Vagina (tissue), 2 donors: ENCODE measurements at places on chromosomes 11 and 22.

DNA sequence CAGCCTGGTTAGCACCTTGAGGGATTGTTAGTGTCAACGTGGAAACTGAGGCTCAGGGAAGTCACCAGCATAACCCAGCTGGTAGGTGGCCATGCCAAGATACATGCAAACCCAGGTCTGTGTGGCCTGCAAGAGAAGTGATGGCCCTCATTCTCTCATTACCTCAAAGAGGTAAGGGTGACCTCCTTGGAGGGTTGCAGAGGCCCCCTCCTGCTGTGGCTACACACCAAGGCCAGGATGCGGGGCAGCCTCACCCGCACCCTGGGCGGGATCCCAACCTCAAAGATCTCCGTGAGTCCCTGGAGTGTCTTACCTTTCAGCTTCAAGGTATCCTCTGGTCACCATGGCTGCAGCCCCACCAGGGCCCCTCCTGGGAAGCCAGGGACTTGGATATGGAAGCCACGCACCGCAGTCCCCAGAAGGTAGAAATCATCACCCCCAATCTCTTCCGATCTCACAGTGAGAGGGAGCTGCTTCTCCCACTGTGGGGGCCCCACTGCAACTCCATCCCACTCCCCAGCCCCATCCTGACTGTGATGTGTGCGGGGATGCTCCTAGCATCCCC is 95.4 kb downstream of the MORC2 start:
- no peak for DNase-seq

DNA sequence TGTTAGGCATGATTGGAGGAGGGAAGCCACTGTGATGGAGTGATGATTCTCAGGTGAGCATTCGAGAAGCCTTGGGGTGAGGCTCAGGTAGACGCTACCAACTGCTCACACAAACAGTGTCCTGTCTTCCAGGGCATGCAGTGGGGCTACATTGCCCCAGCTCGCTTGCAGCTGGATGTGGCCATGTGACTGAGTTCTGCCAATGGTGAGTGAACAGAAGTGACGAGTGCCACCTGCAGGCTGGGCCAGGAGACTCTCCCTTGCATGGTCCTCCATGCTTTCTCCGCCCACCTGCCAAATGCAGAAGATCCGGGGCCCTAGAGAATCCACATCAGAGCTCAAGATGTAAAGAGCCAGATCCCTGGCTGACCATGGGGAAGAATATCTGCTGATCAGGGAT is 195.9 kb downstream of the BCR start:
- DNase-seq: no peak

- no peak for DNase-seq
Observed at GRCh38 chr11:117251506-117251905, 19.0 kb downstream of the RNF214 start.

DNA sequence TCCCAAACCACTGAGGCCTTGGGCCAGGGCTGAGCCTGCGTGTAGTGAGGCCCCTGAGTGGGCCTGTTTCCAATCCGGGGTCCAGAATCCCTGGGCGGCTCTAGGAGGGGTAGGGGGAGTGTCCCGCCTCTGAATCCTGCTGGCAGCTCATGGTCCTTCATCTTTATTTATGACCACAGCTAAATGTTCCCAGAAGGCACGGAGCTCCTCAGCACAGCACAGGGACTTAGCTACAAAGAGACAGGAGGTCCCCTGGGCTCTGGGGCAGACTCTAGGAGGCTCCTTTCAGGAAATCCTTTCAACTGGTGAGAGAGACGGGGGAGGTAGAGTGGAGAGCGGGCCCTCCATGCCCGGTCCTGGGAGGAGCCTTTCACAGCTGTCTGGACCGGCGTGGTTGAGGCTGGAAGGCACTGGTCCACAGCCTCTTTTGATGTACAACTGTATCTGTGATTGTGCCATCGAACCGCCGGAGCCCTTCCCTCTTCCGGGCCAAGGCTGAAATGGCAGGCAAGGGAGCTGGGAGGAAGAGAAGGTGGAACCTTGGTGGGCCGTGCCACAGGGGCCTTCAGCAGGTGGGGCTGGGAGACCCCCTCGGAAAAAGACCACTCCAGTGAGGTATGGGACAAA is 46.8 kb downstream of the SCUBE1 start:
- DNase-seq: no peak

- no peak for DNase-seq
Observed at GRCh38 chr11:8346157-8346755, 82.6 kb upstream of the LMO1 start.

DNA sequence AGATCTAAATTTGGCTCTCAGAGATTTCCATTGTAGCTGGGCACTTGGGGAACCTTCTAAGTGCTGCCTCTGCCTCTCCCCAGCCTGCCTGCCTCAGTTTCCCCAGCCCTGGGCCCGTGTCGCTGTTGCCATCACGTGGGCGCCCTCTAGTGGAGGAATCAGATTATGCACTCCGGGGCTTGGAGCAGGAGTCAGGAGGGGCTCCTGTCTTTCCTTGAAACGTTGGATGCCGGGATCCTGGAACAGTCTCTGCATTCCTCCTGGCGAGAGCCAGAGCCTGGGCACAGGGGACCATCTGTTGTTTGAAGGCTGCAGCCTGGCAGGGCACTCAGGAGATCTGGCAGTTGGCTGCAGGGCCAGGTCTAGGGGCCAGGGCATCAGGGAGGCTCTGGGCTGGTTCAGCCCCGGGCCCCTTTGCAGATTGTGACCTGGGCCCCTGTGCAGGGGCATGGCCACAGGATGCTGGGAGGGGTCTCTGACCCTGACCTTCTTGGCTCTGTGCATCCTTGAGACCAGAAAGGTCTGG is 71.6 kb downstream of the LRP5 start:
- no peak for DNase-seq

DNA sequence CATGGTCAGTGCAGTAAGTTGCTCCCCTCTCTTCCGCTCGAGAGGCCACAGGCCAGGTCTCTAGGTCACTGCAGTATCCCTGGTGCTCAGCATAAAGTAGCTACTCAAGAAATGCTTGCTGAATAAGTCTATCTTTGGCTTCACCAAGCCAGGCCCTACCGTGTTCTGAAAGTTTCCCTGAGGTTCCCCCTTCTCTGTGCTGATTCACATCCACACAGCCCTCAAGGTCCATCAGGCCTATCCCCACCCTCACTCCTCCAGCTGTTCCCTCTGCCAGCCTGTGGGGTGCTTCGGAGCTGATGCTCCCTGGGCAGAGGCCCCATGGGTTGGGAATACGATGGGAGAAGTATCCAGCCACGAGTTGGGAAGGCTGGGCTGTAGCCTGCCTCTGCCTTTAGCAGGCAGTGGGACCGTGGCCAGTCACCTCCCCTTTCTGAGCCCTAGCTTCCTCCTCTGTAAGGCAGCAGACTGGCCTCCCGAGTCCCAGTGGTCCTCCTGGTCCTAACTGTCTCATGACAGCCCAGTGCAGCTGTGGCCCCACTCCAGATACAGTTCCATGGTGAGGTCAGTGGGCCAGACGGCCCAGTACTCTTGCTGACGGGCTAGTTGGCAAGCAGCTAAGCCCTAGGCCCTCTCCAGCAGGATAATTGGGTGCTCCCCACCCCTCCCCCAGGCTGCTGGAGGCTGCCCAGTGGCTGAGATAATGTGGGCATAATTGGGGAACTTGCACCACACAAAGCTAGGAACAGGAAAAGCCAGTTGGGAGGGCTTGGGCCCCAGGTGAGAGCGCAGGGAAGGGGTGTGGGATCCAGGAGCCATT is 48.2 kb downstream of the NECTIN1 start:
- no peak for DNase-seq

DNA sequence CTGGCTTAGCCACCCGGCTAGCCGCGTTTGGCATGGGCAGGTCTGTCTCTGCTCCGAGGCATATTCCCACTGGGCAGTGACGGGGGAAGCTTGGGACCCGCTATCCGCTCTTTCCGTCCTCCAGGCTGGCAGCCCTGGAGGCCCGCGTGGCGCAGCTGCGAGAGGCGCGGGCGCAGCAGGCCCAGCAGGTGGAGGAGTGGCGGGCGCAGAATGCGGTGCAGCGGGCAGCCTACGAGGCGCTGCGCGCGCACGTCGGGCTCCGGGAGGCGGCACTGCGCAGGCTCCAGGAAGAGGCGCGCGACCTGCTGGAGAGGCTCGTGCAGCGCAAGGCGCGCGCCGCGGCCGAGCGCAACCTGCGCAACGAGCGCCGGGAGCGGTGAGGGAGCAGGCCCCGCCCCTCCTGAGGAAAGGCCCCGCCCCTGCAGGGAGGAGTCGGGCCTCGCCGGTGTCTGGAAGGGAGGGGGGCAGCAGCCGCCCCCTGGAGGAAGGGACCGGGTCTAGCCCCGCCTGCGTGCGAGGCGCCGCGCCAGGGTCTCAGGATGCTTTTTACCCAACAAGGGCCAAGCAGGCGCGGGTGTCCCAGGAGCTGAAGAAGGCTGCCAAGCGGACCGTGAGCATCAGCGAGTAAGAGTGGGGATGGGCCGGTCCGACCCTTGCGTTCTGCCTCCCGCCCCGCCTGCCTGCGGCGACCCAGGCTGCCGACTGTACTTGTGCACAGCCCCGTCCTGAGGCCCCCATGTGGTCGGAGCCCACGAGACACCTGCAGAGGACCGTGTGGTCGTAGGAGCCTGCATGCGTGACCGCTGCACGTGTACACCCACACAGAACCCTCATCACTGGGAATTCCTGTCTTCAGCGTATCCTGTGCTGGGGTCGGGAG is 7.9 kb downstream of the ATG16L2 start:
- DNase-seq: no peak

DNA sequence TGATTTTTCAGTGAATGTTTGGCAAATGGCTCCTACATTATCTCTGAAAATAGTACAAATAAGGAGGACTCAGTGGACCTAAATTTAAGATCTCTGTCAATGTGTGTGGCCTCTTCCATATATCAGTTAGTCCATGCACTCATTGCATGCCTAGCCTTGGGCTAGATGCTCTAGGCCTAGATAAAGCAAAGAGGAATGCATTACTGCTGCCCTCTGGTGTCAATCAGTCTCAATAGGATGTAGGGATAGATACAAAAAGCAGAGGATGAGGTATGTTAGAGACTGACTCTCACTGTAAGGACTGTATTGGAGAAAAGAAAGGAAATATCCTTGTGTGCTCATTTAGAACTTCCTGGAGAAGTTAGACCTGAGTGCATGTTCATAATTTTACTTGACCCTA is 42.0 kb downstream of the MS4A2 start:
- DNase-seq: no peak

GRCh38 chr11:102592634-102593581 is 32.2 kb downstream of the MMP20 start:
- DNase-seq: no peak

DNA sequence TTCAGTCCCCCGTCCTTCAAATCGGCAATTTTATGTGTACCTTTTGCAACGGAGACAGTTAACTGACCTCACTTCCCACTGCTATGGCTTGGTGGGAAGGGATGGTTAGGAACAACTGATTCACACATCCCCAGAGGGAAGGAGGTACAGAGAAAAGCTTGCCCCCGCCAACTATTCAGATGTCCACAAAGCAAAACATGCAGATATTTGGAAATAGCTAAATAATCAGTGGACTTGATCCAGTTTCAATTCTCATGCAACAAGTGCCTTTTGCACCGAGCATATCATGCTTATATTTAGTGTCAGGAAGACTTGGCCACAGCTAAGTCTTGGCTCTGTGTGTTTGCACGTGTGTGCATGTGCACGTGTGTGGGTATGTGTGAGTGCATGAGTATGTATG is 144.6 kb downstream of the SNX19 start:
- no peak for DNase-seq

DNA sequence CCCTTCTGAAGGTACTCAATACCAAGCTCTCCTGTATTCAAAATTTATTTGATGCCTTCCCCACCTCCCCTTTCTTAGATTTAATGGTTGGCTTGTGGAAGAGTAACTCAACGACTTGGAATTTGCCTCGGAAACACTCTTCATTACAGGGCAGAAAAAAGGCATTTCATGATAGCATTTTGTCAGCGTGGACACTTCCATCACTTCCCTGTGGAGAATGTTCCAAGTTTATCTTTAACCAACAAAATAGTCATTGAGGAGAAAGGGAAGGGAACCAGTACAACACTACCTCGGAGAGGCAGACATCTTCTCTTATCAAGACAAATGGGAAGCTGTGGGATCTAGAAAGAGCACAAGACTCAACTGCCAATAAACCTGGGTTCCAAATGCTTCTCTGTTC is 177.2 kb upstream of the MTMR2 start:
- DNase-seq: no peak

DNA sequence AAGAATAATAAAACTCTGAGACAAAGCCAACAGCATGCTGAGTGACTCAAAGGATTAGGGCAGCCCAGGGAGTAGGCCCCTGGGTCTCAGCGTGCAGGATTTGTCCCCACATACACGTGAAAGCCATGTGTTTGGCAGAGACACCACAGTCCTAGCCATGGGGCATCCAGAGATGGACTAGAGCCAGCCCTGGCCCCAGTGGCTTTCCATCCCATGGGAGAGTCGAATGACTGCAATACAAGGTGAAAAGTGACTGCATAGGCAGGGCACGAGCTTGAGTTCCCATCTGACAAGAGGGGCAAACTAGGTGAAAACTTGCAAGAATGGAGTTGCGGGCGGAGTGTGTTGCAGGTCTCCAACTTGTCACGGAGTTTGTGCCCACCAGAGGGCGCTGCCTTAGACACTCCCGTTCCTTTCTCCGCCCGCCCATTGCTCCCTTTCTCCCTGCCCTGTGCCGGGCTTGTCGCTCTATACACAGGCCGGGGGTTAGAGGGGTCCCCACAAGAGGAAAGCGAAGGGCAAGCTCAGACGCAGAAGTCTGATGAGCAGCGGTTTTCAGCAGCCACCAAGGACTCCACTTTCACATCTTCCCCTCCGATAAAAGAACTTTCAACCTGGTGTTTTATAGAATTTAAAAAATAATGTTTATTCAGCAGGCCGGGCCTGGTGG is 24.2 kb downstream of the TSKU start:
- DNase-seq: no peak

DNA sequence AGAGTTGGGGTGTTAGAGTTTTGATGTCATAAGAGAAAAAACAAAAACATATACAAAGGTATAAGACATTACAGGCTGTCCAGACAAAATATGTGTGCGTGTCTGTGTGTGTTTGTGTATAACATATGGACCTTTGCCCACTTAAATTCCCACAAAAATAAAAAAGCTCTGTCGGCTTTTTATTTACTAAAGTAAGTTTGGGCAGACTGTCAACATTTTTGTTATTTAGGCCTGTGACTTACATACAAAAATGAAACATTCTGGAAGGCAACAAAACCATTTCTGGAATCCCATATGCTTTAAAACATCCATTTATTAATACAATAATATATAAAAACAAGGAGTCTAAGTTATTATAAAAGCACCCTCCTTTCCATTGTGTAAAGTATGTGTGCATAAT is 960.1 kb upstream of the FAT3 start:
- no peak for DNase-seq

DNA sequence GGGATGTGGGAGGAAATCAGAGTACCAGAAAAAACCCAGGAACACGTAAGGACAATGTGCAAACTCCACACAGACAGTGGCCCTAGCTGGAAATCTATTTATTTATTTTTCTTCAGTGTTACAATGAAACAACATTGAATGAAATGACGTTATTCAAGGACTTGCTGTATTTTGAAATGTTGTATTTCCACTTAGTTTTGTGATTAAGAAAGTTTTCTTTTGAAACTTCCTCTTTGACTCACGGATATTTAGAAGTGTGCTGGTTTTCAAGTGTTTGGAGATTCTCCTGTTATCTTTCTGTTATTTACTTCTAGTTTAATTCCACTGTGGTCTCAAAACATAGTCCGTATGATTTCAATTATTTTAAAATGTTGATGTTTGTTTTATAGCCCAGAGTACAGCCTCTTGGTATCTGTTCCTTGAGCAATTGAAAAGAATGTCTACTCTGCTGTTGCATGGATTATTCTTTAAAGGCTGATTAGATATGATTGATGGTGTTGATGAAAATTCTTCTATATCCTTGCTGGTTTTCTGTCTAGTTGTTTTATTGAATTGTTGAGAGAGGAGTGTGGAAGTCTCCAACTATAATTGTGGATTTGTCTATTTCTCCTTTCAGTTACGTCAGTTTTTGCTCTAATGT is 141.0 kb downstream of the ARHGAP20 start:
- no peak for DNase-seq

GRCh38 chr22:31929167-31929930 is 15.0 kb upstream of the YWHAH start:
- no peak for DNase-seq
